ENCODE measurements at places on chromosomes 4 and X. TPM values are rescaled to one million over a fixed set of nuclear protein-coding genes. Genes with fewer than 3 reads are reported as not detected.

GRCh38 chrX:9707306-9708033 lies 58.2 kb downstream of the GPR143 start:
- DNase-seq: no peak

DNA sequence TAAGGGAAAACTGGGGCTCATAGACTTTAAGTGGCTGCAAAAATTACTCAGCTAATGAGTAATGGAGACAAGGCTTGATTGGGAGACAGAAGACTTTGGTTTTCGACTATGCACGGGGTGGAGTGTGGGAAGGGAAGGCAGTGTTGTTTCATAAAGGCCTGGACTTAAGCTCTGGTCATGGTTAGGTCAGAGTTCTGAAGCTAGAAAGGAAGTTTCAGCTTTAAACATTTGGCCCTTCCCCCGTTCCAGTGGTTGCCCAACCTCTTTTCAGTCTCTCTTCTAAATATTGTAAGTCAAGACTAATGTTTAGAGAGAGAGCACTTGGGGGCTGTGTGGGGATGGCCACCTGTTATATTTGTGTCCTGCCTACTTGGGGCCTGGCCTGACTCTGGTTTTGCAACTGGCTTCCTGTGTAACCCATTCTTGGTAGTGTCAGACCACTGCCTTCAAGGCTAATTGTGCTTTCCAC lies 21.0 kb downstream of the MSN start:
- no peak for DNase-seq

GRCh38 chr4:113885291-113885690 lies 94.2 kb downstream of the ARSJ start:
- DNase-seq: no peak

- DNase-seq: no peak
Observed at GRCh38 chr4:153497988-153498967, 32.1 kb downstream of the TMEM131L start.

DNA sequence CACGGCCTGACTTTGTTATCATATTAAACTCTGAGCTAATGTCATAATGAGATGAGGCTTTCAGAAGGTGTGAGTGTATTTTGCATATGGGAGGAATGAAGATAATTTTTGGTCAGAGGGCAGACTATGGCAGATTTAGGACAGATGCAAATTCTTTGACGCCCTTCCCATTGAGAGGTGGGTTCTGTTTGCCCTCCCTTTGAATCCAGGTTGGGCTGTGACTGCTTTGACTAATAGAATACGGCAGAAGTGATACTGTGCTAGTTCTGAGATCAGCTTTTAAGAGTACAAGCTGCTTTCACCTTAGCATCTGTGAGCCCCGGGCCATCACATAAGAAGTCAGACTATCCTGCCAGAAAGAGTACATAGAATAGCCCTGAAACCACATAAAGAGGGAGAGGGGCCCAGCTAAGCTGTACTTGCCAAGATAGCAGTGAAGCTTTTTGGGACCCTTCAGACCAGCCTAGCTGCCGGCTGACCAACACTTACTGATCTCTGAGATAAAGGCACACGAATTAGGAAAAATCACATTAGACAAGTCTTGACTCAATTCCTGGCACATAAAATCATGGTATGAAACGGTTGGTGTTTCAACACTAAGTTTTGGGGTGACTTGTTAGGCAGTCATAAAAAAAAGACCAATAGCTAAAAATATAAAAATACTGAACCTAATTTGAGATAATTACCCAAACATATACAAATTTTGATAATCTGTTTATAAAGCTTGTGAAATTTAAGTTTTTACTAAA lies 166.7 kb upstream of the SH3RF1 start:
- DNase-seq: no peak

The RNF150 gene
- 9.1 TPM for total RNA-seq

The WAS gene
- total RNA-seq: 4.4 TPM

Measured in vagina (tissue), 2 donors.